ENCODE measurements at places on chromosomes 16 and 17.

GRCh38 chr17:79183293-79184158 lies 108.9 kb downstream of the ENGASE start:
- H3K27me3 ChIP-seq, result peaks cover 78% of the 10 kb centered on the region
- H3K36me3 ChIP-seq, result no peaks in the 10 kb centered on the region
- H3K4me3 ChIP-seq, result peak overlapping the region; percentile 21
- H3K4me1 ChIP-seq, result peaks cover 3% of the 10 kb centered on the region
- H3K27ac ChIP-seq, result no peak overlapping the region

GRCh38 chr17:74041869-74042640 lies 161.4 kb upstream of the RPL38 start:
- H3K27ac ChIP-seq, result no peak overlapping the region
- H3K27me3 ChIP-seq, result no peaks in the 10 kb centered on the region
- H3K4me1 ChIP-seq, result no peaks in the 10 kb centered on the region
- H3K4me3 ChIP-seq, result no peak overlapping the region

- H3K4me3 ChIP-seq, result no peak overlapping the region
- H3K27me3 ChIP-seq, result no peaks in the 10 kb centered on the region
- no peak for DNase-seq
- H3K27ac ChIP-seq, result no peak overlapping the region
- H3K36me3 ChIP-seq, result no peaks in the 10 kb centered on the region
These were observed 77.2 kb upstream of the TBX2 start for GRCh38 chr17:61322325-61323002.

GRCh38 chr16:69105501-69106361 lies at the start of gene HAS3:
TSS of gene HAS3 (plus strand) at chr16:69105653. CDS start at chr16:69109396, 3,743 bp downstream.
- H3K27ac ChIP-seq, result no peak within 1 kb of the TSS
- peaks cover 2% of the 10 kb centered on the region for H3K36me3 ChIP-seq
- H3K27me3 ChIP-seq, result no peaks in the 10 kb centered on the region
- DNase-seq, result peak; percentile 90
- peak within 1 kb of the TSS; percentile 67 for H3K4me3 ChIP-seq

DNA sequence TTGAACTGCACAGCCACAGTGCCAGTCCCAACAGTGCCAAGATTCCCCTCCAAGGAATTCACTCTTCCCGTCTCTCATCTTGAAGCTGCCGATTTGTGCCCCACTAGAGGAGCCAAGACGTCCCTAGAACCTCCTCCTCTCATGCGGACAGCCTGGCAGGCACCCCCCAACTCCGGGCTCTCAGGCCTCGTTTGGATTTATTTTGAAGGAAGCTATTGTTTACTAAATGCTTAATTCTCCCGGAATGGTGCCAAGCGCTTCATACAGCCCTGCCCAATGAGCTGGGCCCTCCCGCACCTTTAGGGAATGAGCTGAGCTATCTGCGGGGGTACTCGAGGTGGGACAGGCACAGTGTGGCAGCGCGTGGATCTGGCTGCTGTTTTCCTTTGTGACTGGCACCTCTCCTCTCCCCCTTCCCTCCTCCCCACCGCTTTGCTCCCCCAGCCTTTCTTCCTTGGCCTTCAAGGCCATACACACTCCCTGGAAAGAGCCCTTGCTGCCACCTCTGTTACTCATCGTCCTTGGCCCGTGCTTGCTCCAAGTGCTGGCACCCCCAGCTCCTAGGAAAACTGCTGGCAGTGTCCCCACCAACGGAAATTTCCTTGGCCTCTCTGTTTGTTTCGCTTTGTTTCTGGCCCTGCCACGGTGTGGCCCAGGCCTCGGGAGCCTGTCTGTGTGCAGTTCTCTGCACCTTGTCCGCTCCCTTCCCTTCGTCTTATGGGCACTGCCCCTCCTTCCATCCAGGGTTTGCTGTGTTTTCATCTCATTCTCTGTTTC lies 49.9 kb upstream of the CDR2 start:
- H3K27ac ChIP-seq, result peak overlapping the region; percentile 30
- H3K27me3 ChIP-seq, result no peaks in the 10 kb centered on the region
- peaks cover 19% of the 10 kb centered on the region for H3K36me3 ChIP-seq
- DNase-seq, result no peak
- no peaks in the 10 kb centered on the region for H3K4me1 ChIP-seq

DNA sequence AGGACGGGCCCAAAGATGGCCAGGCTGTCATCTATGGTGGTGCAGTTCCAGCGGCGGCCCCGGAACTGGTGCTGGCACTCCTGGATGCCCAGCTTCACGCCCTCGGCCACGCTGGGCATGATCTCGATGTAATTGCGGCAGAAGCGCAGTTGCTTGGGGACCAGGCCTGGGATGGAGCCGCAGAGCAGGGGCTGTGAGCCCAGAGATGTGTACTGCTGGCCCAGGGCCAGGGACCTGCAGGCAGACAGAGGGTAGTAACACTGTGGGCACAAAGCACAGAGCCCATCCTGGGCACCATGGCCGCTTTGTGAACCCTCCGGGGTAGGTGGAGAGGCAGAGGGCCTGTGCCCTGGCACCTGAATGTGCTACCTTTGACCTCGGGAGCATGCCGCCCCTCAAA lies 44.8 kb downstream of the WNT3 start:
- H3K36me3 ChIP-seq, result no peaks in the 10 kb centered on the region
- no peak overlapping the region for H3K4me3 ChIP-seq
- no peak for DNase-seq
- H3K4me1 ChIP-seq, result peaks cover 20% of the 10 kb centered on the region
- H3K27ac ChIP-seq, result no peak overlapping the region

- no peak overlapping the region for H3K27ac ChIP-seq
- no peaks in the 10 kb centered on the region for H3K36me3 ChIP-seq
- no peaks in the 10 kb centered on the region for H3K4me1 ChIP-seq
- no peaks in the 10 kb centered on the region for H3K27me3 ChIP-seq
These were observed 284.0 kb upstream of the PMFBP1 start for GRCh38 chr16:72455743-72456659.

GRCh38 chr17:78168242-78168902 lies at the start of gene SYNGR2:
TSS of gene SYNGR2 (plus strand) at chr17:78168581. CDS start at chr17:78168617, 36 bp downstream.
- peak within 1 kb of the TSS; percentile 64 for H3K27ac ChIP-seq
- DNase-seq, result peak; percentile 99
- H3K27me3 ChIP-seq, result no peaks in the 10 kb centered on the region
- no peaks in the 10 kb centered on the region for H3K36me3 ChIP-seq
- peak within 1 kb of the TSS; percentile 85 for H3K4me3 ChIP-seq
- H3K4me1 ChIP-seq, result peaks cover 8% of the 10 kb centered on the region
